ENCODE measurements at places on chromosomes 1 and 21.

DNA sequence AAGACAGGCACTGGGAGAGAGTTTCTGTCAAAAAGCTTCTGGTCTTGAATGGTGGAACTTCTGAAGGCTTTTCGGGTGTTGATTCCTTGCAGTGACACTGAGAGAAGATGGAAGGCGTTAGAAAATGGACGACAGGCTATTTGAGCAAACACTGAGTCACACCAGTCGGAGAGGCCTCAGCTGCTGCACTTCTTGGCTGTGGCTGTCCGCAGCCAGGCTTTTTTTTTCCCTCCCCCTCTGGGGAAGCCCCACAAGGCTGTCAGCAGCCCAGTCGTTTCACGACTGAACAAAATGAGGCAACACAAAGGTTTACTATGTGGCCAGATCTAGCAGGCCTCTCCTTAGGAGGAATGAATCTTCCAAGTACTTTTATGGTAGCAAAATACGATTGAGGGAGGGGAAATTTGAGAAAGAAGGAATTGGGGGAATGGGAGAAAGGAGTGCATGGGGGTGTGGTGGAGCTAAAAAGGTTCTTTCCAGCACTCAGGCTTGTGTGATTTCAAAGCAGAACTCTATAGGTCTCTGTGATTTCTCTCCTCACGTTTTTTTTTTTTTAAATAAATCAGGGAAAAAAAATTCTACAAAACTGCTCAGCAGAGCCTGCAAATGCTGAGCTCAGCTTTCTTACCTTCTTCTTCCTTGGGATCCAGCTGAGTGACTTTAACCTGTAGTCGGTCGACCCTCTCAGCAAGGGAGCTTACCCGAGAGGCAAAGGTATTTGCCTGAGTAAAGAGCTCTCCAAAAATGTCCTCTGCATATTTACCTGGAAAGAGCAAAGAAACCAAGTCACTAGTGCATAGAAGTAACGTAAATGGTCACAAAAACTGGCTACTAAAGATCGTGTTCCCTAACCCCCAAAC, 26.1 kb downstream of the GPR3 start:
- DNase-seq = peak; percentile 88

DNA sequence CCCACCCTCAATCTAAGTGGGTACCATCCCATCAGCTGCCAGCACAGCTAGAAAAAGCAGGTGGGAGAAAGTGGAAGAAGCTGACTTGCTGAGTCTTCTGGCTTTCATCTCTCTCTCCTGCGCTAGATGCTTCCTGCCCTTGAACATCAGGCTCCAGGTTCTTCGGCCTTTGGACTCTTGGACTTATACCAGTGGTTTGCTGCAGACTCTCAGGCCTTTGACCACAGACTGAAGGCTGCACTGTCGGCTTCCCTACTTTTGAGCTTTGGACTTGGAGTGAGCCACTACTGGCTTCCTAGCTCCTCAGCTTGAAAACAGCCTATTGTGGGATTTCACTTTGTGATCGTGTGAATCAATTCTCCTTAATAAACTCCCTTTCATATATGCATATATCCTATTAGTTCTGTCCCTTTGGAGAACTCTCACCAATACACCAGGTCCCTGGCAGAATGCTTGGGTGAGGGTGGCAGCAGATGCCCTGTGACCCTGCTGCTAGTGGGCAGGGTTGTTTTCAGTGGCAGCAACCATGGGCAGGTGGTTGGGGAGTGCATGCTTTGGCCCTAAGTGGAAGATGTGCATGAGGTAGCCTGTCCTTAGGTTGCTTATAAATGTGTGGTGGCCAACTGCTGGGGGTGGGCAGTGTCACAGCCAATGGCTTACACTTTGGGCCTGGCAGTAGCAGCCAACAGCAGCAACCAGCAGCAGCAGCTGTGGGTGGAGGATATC, 10.8 kb upstream of the ADAM30 start:
- DNase-seq = no peak

GRCh38 chr21:15159382-15160020, 94.7 kb upstream of the NRIP1 start:
- DNase-seq = no peak

DNA sequence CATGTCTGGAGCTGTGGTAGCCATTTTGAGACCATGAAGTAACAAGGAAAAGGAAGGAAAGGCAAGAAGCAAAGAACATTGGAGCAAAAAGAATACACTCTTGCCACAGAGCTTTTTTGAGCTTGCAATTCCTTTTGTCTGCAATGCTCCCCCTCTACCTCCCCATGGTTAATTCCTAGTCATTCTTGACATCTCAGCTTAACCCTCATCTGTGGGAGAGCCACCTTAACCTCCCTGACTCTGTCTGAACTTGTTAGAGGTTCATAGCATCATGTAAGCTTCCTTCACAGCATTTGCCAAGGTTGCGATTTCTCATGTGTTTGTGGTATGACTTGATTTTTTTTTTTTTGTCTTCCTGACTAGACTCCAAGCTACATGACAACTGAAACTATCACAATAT, 564.1 kb upstream of the PLXNA2 start:
- DNase-seq = no peak

GRCh38 chr21:35324372-35325220, 275.5 kb upstream of the RUNX1 start:
- DNase-seq = peak; percentile 87

DNA sequence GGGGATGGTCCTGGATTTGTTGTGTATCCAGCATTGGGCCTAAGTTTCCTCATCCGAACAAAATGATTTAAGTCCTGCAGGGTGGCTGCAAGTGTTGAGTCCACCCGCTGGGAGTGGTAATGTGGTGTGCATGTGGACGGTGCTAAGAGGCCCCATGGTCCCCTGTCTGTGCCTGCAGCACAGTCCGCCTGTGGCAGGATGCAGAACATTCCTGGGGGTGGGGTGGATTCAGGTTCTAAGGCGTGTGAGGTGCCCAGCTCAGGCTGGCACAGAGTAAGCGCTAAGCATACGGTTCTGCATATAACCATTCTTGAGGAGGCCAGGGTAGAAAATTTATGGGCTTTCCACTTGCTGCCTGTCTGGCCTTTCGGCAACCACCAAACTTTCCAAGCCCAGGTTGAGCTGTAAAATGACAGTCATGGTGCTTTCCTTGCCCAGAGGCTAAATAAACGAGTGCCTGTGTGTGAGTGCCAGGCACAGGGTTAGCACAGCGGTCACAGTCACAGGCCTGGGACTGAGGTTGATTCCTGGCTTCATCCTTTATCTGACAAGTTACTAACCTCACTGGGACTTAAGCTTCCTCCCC, 30.7 kb downstream of the SLC2A1 start:
- DNase-seq = no peak

- peak; percentile 39 for DNase-seq
These were observed 126.4 kb upstream of the GALNT2 start for GRCh38 chr1:229940684-229941083.

- DNase-seq = no peak
These were observed 14.1 kb downstream of the F5 start for GRCh38 chr1:169572187-169572586.

DNA sequence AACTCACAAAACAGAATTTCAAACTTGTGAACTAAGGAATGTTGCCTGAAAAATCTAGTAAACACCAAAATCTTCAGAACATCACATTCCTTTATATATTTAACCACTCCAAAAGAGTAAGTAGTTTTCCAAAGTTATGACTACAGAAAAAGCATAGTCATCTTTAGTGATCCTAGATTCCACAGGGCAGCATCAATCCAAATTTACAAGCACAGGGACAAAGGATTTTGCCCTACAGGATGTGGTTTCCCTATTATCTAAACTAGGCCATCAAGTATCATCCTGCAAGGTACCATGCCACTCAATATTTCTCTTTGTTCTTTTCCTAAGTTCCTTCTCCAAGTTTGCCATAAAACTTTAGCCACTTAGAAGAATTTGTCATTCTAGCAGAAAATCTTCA, 33.0 kb downstream of the COP1 start:
- no peak for DNase-seq

DNA sequence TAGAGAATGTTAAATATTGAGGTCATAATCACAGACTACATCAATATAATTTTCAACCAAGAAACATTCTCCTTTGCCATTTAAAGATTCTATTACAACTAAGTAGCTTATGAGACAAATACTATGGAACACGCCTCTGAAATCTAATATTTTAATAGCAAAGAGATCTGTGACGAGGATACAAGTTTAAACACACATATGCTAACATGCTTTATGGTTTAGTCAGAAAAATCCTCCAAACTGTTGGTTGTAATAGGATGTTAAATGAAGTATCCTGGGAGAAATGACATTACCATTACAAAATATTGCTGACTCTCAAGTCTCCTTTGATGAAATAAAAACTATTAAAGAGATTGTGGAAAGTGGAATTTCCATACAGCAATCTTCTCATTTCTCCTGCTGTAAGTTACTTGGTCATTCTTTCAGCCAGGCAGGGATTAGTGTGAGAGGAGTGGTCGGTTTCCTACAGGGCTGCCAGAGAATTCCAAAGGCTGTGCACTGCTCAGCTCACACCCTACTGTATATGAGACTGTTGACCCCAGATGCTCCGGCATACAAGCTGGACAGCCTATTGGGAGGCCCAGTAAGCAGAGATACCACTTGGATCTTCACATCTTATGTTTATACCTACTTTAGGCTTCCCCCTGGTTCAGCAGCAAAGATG, 26.6 kb downstream of the SCYL3 start:
- peak; percentile 52 for DNase-seq

GRCh38 chr1:48693674-48694320, 82.9 kb downstream of the BEND5 start:
- no peak for DNase-seq

- DNase-seq = no peak
These were observed 11.8 kb downstream of the INAVA start for GRCh38 chr1:200906491-200906890.

DNA sequence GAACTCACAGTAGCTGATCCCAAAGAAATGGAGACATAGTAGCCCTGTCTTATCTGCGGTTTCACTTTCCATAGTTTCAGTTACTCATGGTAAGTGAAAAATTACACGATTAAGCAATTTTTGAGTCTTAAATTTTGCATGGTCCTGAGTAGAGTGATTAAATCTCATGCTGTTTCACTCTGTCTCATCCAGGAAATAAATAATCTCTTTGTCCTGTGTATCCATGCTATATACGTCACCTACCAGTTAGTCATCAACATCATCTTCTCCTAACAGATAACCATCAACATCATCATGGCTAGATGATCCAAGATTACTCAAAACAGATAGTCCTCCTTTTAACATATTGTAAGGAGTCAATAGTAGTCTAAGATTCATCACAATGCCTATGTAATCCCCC, 1589.3 kb downstream of the BRINP3 start:
- DNase-seq = no peak

DNA sequence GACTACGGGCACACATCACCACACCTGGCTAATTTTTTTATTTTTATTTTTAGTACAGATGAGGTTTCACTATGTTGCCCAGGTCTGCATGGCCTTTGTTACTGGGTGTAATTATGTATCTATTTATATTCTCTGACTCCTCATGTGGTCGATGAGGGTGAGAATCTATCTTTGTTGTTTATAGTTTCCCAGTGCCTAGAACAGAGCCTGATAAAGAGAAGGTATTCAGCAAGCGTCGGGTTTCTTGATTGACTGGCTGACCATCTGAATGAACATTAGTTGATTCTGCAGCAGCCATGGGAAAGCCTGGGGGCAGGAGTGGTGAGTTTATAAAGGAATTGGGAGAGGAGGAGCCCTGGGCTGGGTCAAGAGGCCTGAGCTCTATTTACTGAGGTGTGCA, 28.5 kb downstream of the SERINC2 start:
- no peak for DNase-seq

DNA sequence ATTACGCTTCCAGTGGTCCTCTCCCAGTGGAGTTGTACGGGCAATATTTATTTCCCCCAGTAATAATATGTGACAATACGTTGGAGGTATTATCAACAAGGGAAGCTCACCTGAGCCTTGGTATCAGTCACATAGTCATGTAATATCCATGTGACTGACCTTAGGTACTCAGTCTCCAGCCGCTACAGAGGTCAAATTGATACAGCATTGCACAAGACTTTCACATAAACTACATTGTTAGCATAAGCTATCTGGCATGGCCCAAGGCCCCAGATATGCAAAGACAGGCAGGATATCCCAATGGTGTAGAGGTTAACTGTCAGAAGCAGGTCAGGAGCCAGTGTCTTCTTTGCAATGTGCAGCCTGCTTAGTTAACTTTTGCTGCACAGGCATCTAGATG, 15.3 kb upstream of the CHIT1 start:
- no peak for DNase-seq

- DNase-seq = no peak
These were observed 199.5 kb downstream of the SIPA1L2 start for GRCh38 chr1:232430467-232430866.

DNA sequence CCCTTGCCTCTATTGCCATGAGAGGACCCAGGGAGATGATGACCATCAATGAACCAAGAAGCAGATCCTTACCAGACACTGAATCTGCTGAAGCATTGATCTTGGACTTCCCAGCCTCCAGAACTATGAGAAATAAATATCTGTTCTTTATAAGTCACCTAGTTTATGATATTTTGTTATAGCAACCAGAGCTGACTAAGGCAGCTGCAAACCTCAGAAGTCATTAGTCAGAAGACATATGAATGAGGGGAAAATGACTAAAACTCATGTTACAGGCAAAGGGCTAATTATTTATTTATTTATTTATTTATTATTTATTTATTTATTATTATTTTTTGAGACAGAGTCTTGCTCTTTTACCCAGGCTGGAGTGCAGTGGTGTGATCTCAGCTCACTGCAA, 321.1 kb downstream of the TGFB2 start:
- no peak for DNase-seq

DNA sequence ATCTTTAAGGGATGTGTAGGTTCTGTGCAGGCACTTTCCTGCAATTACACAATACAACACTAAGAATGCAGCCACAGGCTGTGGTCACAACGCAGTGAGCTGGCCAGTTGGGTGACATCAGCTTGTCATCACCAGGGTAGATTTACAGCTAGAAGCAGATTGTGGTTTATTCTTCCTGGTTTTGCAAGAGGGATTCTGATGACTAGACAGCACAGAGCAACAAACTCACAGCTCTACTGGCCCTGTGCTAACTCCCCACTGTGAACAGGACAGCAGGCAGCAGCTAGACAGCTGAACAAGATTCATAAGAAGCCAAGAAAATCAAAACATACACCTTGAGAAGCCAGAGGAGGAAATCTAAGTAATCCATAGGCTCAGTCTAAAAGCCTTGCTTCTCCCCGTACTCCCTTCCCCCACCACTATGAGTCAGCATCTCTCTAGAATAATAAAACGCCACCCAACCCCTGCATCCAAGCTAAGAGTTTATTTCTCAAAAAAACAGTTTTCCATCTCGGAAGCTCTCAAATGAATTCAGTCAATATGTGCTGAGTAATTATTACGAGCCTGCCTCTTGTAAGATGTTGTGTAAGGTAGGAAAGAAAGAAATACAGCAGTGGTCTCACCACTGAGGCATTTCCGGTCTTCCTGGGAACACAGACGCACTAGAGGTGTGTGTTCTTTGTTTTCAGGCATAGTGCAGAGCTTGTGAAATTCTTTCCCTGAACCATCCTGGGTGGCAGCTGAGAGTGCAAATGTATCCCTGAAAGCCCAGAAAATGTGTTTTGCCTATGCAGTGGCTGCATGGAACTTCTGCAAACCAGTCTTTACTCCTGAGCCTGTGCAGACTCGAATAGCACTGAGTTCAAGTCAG, 162.8 kb downstream of the NTPCR start:
- DNase-seq = peak; percentile 96

All from adipocyte (in vitro differentiated cells).